ENCODE measurements at places on chromosomes 5 and 9. TPM values are rescaled to one million over a fixed set of nuclear protein-coding genes. Genes with fewer than 3 reads are reported as not detected.

FOXD4L6 gene
- total RNA-seq, result 0.54 TPM

OR2V2 gene
- total RNA-seq, result not detected

- DNase-seq, result no peak
Observed at GRCh38 chr5:151454166-151454565, 6.8 kb downstream of the SLC36A1 start.

DNA sequence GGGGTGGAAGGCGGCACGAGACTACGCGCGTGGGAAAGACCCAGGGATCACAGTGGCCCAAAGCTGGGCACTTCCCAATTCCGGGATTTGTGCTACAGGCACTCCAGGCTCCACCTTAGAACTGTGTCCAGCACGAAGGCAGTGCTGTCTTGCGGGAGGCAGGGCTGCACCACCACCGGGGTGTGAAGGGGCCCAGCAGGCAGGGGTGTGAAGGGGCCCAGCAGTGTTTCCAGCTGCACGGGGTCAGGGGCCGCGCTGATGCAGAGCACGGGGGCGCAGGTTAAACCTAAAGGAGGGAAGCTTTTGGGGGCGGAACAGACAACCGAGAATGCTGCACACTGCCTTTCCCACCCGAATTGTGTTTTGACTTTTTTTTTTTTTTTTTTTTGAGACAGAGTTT, 1.1 kb upstream of the PDCD6 start:
- DNase-seq, result no peak

C5orf52 gene
- not detected for total RNA-seq

PROB1 gene
- total RNA-seq, result 1.7 TPM

GGTA1 gene
- total RNA-seq, result not detected

DNA sequence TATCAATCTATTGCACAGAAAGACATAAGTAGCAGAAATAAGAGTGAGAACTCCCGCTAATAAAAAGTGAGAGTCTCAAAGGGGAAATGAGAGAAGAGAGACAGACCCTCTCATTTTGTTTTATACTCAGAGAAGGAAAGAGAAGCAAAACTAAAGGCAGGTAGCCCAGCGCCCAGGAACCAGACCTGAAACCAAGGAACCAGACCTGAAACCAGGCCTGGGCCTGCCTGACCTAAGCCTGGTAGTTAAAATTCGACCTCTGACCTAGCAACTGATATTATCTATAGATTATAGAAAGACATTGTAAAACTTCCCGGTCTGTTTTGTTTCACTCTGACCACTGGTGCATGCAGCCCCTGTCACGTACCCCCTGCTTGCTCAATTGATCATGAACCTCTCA, 134.5 kb upstream of the SEMA6A start:
- DNase-seq, result no peak

GRCh38 chr5:133383580-133383939, 228.8 kb downstream of the FSTL4 start:
- no peak for DNase-seq

CDC20B gene
- total RNA-seq, result not detected

DNA sequence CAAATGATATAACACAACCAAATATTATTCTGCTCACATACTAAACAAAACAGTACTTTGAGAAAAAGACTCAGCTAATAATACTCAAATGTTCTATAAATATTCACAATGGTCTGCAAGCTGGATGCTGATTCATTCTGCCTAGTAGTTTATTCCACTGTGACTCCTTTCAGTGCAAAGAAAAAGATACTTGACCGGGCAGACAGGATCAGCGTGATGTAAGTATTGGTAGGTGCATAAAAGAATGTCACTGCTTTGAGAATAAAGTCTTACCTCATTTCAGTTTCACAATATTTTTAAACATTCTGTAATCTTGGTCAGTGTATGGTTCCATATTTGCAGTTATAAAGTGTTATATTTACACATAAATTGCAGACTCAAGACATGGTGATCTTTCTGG, 223.0 kb upstream of the NUDT12 start:
- DNase-seq, result no peak

- no peak for DNase-seq
Observed at GRCh38 chr9:121206516-121207370, 5.1 kb upstream of the RAB14 start.

DNA sequence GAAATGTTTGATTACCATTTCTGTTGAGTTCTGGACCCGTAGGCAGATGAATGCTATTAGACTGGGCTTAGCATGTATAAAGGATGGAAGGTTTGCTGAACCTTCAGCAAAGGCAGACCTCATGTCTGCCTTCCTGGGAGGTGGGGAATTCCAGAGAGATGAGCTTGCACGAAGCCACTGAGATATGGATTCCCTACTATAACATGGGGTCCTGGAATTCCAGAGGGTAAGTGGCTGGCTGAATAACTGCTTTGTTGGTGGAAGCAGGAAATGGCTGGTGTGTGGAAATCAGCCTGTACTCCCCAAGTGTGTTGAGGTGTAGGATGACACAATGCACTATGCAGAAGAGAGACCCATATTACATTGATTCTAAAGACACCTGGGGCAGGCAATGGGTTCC, 526.4 kb downstream of the CTNND2 start:
- no peak for DNase-seq

GRCh38 chr5:179840321-179840720, 18.3 kb downstream of the MRNIP start:
- no peak for DNase-seq

DNA sequence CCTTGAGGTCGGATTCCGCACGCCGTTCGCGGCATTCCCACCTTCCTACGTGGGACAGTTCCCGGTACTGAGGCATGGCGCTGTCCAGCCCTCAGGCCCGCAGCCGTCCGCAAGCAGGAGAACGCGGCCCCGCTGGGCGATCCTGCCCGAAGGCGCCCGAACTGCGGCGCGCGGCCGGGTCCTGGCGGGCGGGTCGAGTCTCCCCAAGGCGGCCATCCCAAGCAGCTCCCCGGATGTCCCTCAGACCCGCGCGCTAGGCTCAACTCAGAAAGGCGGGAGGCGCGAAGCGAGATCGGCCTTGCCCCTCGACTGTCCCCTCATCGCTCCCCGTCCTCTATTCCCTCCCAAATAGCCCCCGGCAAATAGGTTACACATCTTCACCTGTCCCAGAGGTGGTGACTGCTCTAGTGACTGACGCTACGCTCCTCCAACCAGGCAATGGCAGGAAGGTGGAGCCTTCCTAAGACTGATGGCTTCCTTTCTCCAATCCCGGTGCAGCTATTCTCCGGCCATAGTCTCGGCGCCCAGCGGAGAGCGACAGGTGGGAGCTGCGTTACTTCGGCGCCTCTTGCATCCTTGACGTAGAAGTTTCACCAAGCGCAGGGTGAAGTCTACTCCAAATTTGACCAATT, 787 bp upstream of the ANKHD1 start:
- peak; percentile 98 for DNase-seq

NRG2 gene
- 0.91 TPM for total RNA-seq

GRCh38 chr9:132210472-132211145, 48.8 kb downstream of the NTNG2 start:
- DNase-seq, result no peak

- no peak for DNase-seq
Observed at GRCh38 chr5:128035689-128036088, 47.9 kb upstream of the SLC12A2 start.

- no peak for DNase-seq
Observed at GRCh38 chr5:128613128-128613527, 75.1 kb upstream of the FBN2 start.

CSF2 gene
- total RNA-seq, result 0.30 TPM

GRCh38 chr5:125037020-125037419, 290.6 kb upstream of the ZNF608 start:
- DNase-seq, result no peak

- no peak for DNase-seq
Observed at GRCh38 chr5:75509956-75510355, 1.5 kb downstream of the CERT1 start.

Measured in HCT116 (cell line).